LHCN-M2 (cell line): ENCODE measurements at places on chromosomes 1 and 21. TPM values are rescaled to one million over a fixed set of nuclear protein-coding genes. Genes with fewer than 3 reads are reported as not detected.

- no peak for DNase-seq
Measured at GRCh38 chr1:248821641-248822040, 4.1 kb downstream of the SH3BP5L start.

DNA sequence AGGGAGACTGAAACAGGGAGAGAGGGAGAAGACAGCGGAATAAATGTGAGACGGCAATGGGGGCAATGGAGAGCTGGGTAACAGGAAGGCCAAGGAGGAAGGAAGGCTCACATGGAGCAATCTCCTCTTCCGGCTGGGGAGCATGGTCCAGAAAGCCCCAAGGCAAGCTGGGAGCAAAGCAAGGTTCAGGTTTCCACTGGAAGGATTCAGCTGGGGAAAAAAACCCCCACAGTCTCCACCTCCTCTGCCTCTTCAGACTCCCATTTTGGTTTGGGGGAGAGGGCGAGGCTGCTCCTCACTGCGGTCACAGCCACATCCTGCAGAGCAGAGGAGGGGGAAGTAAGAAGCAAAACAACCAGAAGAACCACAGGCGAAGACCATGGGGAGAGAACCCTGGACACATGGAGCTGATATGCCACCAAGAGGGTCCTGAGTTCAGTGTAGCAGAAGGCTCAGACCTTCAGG, 650 bp downstream of the TNFAIP8L2 start:
- DNase-seq = no peak

- DNase-seq = no peak
Measured at GRCh38 chr1:26361605-26362122, 7.7 kb upstream of the CRYBG2 start.

DNA sequence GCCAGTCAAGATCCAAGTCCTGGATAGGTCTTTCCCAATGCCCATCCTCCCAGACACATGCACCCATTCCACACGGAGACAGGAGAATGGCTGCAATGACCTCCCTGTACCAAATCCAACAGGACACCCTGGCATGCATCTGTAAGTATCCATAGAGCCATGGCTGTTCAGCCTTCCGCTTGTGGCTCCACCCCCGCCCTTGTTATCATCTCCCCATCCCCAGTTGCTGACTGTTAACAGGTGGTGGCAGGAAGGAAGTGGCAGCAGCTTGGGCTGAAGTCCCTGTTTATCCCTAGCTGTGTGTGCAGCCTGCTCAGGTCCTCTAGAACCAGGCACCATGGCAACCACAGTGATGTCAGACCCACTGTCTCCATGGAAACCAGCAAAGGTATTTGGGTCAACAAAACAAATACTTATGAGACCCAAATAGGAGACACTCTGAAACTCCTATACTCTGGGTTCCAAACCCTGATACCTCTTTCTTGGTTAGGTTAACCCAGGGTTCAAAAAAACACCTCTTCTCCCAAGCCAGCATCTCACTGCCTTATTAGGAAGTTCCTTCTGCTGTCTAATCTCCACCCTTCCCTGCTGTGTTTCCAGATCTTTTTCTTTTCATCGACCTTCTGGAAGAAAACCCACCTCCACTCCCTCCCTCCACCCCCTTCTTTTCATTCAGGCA, 721 bp downstream of the PBXIP1 start:
- DNase-seq = peak; percentile 89

GRCh38 chr1:26970810-26971209, 10.5 kb upstream of the KDF1 start:
- DNase-seq = no peak

DNA sequence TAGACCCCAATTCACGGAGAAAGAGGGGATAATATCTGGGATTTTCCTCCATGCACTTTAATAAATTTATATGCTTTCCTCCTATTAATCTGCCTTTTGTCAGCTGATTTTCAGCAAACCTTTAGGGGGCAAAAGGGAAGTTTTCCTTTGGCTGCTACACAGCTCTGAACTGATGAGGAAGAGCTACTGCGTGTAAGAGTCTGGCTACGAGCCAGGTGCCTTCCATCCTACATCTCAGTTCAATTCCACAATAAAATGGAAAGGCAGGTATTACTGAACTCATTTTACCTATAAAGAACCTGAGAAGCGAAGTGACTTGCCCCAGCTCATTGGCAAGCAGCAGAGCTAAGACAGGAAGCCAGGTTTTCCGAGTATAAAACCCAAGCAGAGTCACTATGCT, 28.3 kb upstream of the ZNF326 start:
- no peak for DNase-seq

DNA sequence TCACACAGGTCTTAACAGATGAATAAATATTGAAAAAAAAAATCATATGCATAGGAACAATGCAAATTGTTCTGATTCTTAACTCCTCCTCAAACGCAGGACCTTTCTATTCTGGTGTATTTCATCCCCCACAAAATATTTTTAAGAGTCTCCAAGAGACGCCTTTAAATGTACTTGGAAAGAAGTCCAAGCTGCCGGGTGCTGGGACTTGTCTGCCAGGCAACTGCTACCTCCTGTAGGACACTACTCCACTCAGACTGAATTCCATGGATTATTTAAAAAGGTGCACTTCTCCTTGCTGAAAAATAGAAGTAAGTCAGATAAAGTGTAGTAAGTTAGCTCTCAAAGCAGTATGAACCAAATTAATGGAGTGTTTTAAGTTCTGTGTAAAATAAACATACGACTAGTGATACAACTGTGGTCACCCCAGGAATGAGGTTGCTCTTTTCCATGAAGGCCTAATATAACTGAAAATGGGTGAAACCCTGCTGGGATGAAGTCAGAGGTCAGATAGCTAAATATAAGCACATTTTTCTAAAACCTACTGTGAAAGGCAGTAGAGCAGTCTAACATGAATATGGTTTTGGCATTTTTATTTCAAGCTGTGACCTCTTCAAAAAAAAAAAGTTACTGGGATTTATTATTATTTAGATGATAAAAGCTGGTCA, 189.2 kb upstream of the PBX1 start:
- DNase-seq = no peak

C1orf94 gene
- total RNA-seq = not detected in 2 replicates

FCRLA gene
- 0.51 TPM in 1 of 2 replicates, not detected in the other for total RNA-seq

DNA sequence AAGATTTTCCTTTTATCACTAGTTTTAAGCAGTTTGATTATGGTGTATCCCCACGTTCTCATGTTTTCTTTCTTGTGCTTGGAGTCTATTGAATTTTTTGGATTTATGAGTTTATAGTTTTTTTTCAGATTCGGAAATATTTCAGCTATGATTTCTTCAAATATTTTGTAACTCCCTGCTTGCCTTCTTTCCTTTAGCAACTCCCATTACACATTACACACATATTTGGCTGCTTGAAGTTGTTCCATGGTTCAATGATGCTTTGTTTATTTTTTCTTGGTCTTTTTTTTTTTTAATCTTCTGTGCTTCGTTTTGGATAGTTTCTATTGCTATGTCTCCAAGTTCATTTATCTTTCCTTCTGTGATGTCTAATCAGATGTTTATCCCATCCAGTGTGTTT, 48.5 kb upstream of the WARS2 start:
- DNase-seq = no peak

- DNase-seq = no peak
Measured at GRCh38 chr1:36322041-36322785, 1.2 kb downstream of the EVA1B start.

DNA sequence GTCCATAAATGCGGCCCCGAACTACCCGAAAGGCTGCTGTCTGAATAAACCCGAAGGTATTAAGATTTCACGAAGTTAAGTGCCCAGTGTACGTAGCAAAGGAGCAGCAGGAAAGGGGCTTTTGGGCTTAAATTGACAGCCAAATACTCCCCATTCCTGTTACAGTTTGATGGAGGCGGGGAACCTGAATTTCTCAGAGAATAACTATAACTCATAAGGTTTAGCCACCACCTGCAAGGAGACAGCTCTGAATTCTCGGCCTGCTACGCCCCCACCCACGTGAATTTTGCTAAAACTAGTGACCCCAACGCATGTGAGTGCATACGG, 5.2 kb downstream of the GFI1 start:
- no peak for DNase-seq

NEGR1 gene
- total RNA-seq = 6.5 and 8.8 TPM in 2 replicates

DNA sequence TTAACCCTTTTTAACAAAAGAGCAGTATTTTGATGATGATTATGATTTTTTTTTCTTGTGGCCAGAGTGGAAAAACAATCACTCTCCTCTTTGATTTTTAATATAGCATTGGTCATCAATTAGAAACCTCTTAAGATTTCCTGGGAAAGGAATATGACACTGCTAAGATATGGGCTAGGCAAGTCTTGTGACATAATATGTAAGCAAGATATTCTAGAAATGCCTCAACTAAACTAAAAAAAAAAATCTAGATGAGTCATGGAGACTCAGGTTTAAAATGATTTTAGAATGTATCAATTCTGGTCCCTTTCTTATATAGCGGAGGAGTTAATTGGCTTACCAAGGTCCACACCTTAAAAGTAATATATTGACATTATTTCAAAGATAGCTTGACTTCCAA, 60.3 kb upstream of the JUN start:
- no peak for DNase-seq

ANGPTL3 gene
- not detected in 2 replicates for total RNA-seq

- peak; percentile 89 for DNase-seq
Measured at GRCh38 chr1:59672851-59673572, 141.7 kb upstream of the HOOK1 start.

AMIGO1 gene
- 0.13 and 0.29 TPM in 2 replicates for total RNA-seq
